ENCODE measurements at places on chromosomes 12 and 14. TPM values are rescaled to one million over a fixed set of nuclear protein-coding genes. Genes with fewer than 3 reads are reported as not detected.

The KCNH3 gene
- 0.12 TPM for total RNA-seq

DNA sequence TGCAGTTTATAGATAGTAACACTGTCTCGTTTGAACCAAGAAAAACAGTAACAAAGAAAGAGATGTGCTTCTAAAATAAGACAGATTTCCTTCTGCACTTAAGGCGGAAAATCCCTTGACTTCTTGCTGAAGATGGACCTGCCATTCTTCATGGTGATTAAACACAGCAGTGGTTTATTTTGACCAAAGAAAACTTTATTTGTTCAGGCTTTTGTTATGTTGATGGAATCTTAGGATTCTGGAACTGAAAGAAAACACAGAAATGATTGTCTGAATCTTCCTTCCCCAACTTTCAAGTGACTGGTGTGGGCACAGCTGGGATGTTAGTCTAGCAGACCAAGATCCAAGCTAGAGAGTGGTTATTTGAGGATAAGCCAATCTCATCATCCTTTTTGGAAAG, 72.2 kb downstream of the DACT1 start:
- no peaks in the 10 kb centered on the region for H3K27me3 ChIP-seq
- no peak overlapping the region for H3K4me3 ChIP-seq
- H3K27ac ChIP-seq: no peak overlapping the region
- DNase-seq: no peak

DNA sequence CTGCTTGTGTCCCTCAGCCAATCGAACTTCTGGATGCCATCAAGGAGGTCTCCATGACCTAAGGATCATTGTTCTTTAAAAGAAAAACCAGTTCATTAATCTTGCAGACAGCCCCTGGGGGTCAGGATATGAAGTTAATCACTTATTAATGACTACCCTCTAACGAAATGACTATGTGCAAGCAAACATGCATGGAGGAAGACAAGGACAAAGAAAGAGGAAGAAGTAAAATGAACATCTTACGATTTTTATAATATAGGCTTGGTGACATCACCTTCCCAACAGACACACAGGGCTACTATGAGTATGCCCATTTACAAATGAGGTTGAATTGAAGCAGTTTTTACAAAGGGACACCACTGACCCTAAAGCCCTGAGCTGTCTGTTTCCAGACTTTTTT, 111.1 kb upstream of the AMIGO2 start:
- no peaks in the 10 kb centered on the region for H3K36me3 ChIP-seq
- no peak for DNase-seq
- H3K4me1 ChIP-seq: no peaks in the 10 kb centered on the region
- H3K27me3 ChIP-seq: no peaks in the 10 kb centered on the region

- no peak within 1 kb of the TSS for H3K4me3 ChIP-seq
- no peaks in the 10 kb centered on the region for H3K27me3 ChIP-seq
- H3K4me1 ChIP-seq: no peaks in the 10 kb centered on the region
- H3K27ac ChIP-seq: no peak within 1 kb of the TSS
- DNase-seq: no peak
- no peaks in the 10 kb centered on the region for H3K36me3 ChIP-seq
These were observed at the start of gene KLRC1 for GRCh38 chr12:10453156-10453555. Gene KLRC1 (minus strand): TSS chr12:10453377. CDS start chr12:10451156, 2,221 bp downstream.

DNA sequence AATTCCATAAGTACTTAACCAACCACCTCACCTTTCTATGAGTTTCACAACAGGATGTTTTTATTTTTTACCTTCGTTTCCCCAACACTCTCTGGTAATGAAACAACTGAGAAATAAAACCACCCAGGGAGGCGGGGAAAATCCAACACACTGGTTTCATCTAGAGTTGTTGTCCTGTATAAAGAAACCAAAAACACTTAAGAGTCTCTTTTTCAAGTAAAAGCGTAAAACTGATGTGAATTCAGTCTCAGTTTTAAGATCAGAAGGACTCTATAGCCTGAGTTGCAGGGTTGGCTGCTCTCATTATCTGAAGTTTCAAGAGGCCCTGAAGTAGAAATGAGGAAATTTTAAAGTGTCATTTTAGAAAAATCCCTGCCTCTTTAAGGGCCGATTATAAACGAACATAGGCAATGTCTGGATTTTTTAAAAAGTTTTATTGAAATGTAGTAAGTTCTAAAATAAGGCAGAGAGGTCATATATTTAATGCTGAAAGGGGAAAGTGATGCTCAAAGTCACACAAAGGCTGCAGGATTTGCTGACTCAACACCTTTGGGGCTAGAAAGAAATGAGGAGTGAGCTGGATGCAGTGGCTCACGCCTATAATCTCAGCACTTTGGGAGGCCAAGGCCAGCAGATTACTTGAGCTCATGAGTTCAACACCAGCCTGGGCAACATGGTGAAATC, 27.2 kb downstream of the HIGD1C start:
- no peak overlapping the region for H3K27ac ChIP-seq
- H3K36me3 ChIP-seq: no peaks in the 10 kb centered on the region
- no peak for DNase-seq
- H3K4me3 ChIP-seq: no peak overlapping the region
- no peaks in the 10 kb centered on the region for H3K27me3 ChIP-seq

The FAIM2 gene
- 0.67 TPM for total RNA-seq

DNA sequence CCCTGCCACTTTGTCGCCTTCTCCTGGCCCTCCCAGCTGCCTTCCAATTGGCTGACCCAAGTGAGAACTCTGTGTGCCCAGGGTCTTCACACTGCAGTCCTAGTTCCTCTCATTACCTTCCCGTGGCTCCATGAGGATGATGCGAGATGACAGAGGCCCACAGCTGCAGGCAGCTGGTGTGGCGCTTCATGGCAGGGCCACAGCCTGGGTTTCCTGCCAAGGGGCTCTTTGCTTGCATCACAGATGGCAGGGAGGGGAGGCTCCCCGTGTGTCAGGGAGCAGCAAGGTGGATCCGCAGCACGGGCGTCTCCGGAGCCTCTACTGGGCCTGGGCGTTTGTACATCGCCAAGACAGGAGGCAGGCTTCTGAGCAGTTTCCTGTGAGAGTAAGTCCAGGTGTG, 28.9 kb downstream of the DEGS2 start:
- H3K36me3 ChIP-seq: no peaks in the 10 kb centered on the region
- H3K4me3 ChIP-seq: no peak overlapping the region
- no peaks in the 10 kb centered on the region for H3K27me3 ChIP-seq
- DNase-seq: peak; percentile 51
- no peaks in the 10 kb centered on the region for H3K4me1 ChIP-seq

The FAR2 gene
- total RNA-seq: 12.6 TPM

The CLEC4E gene
- total RNA-seq: not detected

- no peak overlapping the region for H3K4me3 ChIP-seq
- no peaks in the 10 kb centered on the region for H3K36me3 ChIP-seq
- H3K27ac ChIP-seq: no peak overlapping the region
- H3K4me1 ChIP-seq: peaks cover 5% of the 10 kb centered on the region
These were observed 32.1 kb downstream of the DMAC2L start for GRCh38 chr14:50344116-50344775.

- no peak for DNase-seq
- H3K4me3 ChIP-seq: no peak overlapping the region
- H3K27me3 ChIP-seq: no peaks in the 10 kb centered on the region
- H3K36me3 ChIP-seq: no peaks in the 10 kb centered on the region
- no peak overlapping the region for H3K27ac ChIP-seq
These were observed 284.1 kb downstream of the BTG1 start for GRCh38 chr12:91861554-91861953.

DNA sequence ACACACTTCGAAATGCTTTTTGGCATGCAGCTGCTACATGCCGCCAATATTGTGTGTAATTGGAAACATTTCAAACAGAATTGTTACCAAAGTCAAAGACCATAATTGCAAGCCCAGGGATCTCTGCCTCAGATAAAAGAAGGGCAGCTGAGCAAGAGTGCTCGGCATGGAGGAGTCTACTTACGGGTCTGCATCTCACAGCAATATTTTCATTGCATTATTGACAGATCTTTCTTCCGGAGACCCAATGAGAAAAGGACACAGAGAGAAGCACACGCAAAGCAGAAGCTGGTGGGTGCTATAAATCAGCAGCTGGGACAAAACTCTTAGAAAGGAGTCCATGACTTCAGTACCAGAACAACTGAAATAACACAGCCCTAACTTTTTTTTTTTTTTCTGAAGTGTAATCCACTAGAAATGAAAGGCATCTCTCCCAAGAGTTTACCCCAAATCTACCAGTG, 4.9 kb downstream of the PRICKLE1 start:
- no peak for DNase-seq
- H3K27ac ChIP-seq: no peak overlapping the region
- no peak overlapping the region for H3K4me3 ChIP-seq
- peaks cover 8% of the 10 kb centered on the region for H3K27me3 ChIP-seq
- H3K4me1 ChIP-seq: peaks cover 15% of the 10 kb centered on the region

GRCh38 chr12:79834712-79835376, 100.1 kb downstream of the PPP1R12A start:
- peaks cover 40% of the 10 kb centered on the region for H3K36me3 ChIP-seq
- no peak for DNase-seq
- no peaks in the 10 kb centered on the region for H3K27me3 ChIP-seq
- H3K4me3 ChIP-seq: no peak overlapping the region
- no peak overlapping the region for H3K27ac ChIP-seq
- H3K4me1 ChIP-seq: no peaks in the 10 kb centered on the region

DNA sequence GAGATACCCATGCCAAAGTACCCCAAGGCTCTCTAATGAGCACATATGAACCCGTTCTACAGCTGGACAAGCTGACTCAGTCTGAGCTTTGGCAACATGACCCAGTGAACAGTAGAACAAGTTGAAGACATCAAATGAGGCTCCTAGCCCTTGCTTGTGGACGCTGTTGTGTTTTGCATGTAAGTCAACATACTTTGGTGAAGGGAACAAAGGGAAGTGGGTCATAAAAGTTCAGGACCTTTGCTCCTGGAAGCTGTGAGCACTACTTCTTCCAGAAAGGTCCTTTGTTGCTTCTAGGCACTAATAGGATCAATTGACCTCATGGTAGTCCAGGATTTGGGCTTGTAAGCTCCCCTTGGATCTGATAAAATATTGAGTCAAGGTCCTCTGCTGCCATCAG, 613.5 kb upstream of the TBX3 start:
- no peaks in the 10 kb centered on the region for H3K27me3 ChIP-seq
- DNase-seq: no peak
- H3K27ac ChIP-seq: no peak overlapping the region

The PPP2R5E gene
- 28.5 TPM for total RNA-seq

GRCh38 chr12:130835436-130835835, 3.6 kb downstream of the STX2 start:
- no peaks in the 10 kb centered on the region for H3K4me1 ChIP-seq
- no peak overlapping the region for H3K4me3 ChIP-seq
- no peak overlapping the region for H3K27ac ChIP-seq
- no peak for DNase-seq
- no peaks in the 10 kb centered on the region for H3K36me3 ChIP-seq

The CCDC175 gene
- total RNA-seq: not detected

DNA sequence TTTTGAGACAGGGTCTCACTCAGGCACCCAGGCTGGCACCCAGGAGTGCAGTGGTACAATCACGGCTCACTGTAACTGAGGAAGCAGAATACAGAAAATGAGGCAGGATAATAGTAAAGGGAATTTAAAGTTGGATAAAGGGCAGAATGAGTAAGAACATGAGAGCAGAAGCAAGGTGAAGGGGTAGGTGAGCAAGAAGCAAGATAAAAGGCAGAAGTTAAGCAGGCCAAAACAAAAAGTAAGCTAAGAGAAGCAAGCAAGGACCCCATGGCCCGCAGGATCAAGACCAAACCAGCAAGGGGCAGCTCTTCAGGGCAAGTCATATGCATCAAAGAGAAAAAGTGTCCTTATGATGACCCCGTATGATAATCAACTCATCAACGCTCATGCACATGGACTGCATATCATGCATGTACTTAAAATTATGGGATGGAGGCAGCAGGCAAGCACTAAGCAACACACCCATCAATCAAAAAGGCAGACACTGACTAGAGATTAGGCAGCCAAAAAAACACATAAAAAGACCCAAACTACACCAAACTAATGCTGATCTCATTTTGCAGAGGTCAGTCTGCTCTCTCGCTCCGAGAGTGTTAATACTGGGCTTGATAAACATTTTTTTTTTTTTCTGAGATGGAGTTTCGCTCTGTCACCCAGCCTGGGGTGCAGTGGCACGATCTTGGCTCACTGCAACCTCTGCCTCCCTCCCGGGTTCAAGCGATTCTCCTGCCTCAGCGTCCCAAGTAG, 11.6 kb downstream of the TIMELESS start:
- H3K4me1 ChIP-seq: no peaks in the 10 kb centered on the region
- no peak overlapping the region for H3K4me3 ChIP-seq
- no peak for DNase-seq

- H3K27ac ChIP-seq: no peak overlapping the region
- no peak overlapping the region for H3K4me3 ChIP-seq
- no peaks in the 10 kb centered on the region for H3K4me1 ChIP-seq
- DNase-seq: no peak
- H3K36me3 ChIP-seq: no peaks in the 10 kb centered on the region
These were observed 75.2 kb downstream of the SPRING1 start for GRCh38 chr12:116662612-116663144.

The CFAP54 gene
- not detected for total RNA-seq

GRCh38 chr14:50109342-50109741, 7.0 kb downstream of the VCPKMT start:
- no peak overlapping the region for H3K4me3 ChIP-seq
- H3K27ac ChIP-seq: no peak overlapping the region
- no peaks in the 10 kb centered on the region for H3K27me3 ChIP-seq
- DNase-seq: peak; percentile 26
- H3K4me1 ChIP-seq: no peaks in the 10 kb centered on the region

- peaks cover 16% of the 10 kb centered on the region for H3K4me1 ChIP-seq
- H3K36me3 ChIP-seq: 0 out of 2 replicates have a peak, but pooled peaks cover 2% of the 10 kb centered on the region
- no peak overlapping the region for H3K27ac ChIP-seq
- DNase-seq: peak; percentile 74
These were observed 48.8 kb upstream of the SLCO1C1 start for GRCh38 chr12:20646239-20646827.

GRCh38 chr12:113794774-113795173, 171.4 kb downstream of the RBM19 start:
- peaks cover 12% of the 10 kb centered on the region for H3K4me1 ChIP-seq
- peak; percentile 48 for DNase-seq
- no peak overlapping the region for H3K27ac ChIP-seq
- H3K4me3 ChIP-seq: no peak overlapping the region

DNA sequence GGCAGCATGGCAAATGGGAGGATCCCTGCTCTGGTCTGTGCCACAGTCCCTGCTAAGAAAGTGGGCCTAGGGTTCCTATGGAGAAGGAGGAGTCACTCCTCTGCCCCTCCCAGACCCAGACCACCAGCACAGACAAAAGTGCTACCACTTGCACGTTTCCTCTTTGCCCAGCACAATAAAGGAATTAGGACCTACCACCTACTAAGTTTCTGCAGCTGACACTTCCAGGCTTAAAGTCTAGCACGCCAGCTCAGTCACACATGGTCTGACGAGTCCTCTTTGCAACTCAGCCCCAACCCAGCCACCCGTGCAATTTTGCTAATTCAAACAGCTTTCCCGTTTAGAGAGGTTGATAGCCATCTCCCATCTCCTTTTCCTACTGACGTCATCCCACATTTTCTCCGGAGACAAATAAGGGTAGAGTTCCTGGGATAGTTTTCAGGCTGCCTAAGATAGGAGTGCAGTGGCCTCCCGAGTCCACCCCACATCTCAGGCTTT, 66.2 kb upstream of the PTGR2 start:
- no peaks in the 10 kb centered on the region for H3K27me3 ChIP-seq
- H3K4me3 ChIP-seq: peak overlapping the region; percentile 71
- DNase-seq: peak; percentile 93
- H3K4me1 ChIP-seq: peaks cover 44% of the 10 kb centered on the region

Data from SJCRH30 (cell line).